ENCODE measurements at places on chromosomes 11 and 22.

GRCh38 chr11:112516261-112516660 is 255.6 kb upstream of the PLET1 start:
- DNase-seq: no peak

DNA sequence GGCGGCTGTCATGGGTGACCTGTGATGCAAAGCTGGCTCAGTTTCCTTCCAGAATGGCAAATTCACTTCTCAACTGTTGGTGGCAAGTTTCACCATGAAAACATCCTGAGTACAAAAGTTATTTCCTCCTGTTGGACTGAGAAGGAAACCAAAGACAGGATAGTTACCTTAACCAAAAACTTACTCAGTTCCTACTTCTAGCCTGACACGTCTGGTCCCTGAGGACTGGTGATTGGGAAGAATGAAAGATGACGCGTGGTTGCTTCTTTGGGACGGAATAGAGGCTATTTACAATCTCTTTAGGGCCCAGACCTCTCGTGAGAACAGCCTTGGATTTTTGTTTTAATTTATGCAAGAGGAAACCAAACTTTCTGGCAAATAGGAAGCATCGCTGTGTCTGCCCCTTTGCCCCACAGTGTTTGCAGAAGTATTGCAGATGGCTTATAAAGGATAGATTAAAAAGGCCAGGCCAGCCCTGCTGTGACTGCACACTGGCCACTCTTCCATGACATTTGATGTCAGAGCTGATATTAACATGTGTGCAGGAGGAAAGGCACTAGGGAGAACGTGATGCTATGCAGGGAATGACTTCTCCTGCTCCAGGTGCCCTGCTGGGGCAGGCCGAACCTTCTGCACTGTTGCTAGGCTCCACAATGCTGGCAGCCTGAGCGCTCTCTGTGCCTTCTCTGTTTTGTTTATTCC is 7.6 kb downstream of the VPS26B start:
- no peak for DNase-seq

DNA sequence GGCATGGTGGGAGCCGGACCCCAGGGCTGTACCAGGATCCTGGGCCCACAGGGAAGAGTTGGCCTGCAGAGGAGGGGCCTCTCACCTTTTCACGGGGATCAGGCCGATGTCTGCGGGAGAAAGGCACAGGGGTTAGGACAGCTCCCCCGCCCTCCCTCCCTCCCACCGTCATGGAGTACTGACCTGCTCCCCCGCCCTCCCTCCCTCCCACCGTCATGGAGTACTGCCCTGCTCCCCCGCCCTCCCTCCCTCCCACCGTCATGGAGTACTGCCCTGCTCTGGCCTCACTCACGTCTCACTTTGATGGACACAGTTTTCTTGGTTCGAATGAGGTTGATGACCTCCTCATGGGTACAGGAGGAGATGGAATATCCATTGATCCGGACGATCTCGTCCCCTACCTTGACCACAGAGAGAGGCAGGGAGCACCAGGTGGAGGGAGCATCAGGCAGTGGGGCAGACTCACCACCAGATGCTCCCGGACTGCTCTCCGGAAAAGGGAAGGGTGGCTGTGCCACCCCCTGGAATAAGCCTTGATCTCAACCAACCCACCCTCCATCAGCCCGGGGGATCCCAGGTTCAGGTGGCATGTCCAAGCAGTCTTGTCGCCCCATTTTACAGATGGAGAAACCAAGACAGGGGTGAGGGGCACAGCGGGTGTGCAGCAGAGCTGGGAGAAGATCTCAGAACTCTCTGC is 17.1 kb downstream of the USH1C start:
- DNase-seq: no peak

GRCh38 chr22:29690476-29690875 is 29.3 kb upstream of the CABP7 start:
- no peak for DNase-seq

DNA sequence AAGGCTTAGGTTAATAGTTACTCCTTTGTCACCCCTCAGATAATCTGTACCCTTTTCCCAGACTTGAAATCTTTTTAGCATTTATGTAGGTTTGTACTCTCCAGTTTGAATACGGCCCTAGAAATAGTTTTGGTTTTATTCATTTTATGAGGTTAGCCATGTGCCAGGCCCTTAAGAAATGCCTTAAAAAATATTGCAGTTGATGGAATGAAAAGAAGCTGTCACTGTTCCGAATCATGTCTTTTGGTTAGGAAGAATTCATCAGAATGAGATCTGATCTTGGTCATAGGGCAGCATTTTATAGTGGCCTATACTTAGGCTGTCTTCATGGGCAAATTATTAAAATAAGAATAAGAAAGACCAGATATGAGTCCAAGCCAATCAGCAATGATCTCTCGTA is 14.8 kb upstream of the PRSS23 start:
- no peak for DNase-seq

- no peak for DNase-seq
Measured at GRCh38 chr11:12762696-12763324, 88.6 kb downstream of the TEAD1 start.

- no peak for DNase-seq
Measured at GRCh38 chr11:120169981-120170698, 32.2 kb upstream of the TRIM29 start.

- no peak for DNase-seq
Measured at GRCh38 chr11:104791896-104792295, 106.4 kb downstream of the CASP12 start.

GRCh38 chr11:69369945-69370344 is 76.0 kb downstream of the MYEOV start:
- DNase-seq: no peak

GRCh38 chr22:36771356-36772063 is 4.4 kb downstream of the IFT27 start:
- DNase-seq: no peak

DNA sequence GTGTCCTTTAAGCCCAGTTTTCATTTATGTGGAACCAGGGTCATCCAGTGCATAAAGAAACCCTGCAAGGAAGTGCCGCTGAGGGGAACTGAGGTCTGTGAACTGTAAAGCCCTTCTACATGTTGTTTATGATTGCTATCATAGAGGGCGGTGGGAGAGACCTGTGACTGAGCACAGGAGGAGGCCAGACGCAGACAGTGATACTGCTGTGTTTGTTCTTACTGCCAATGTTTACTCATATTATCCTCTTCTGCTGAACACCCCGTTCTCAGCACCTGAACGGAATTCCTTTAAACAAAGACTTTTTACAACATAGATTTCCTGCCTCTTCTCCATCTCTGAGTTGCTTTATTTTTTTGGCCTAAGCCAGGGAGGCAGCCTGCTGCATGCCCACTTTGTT is 967 bp upstream of the GALNT18 start:
- no peak for DNase-seq

DNA sequence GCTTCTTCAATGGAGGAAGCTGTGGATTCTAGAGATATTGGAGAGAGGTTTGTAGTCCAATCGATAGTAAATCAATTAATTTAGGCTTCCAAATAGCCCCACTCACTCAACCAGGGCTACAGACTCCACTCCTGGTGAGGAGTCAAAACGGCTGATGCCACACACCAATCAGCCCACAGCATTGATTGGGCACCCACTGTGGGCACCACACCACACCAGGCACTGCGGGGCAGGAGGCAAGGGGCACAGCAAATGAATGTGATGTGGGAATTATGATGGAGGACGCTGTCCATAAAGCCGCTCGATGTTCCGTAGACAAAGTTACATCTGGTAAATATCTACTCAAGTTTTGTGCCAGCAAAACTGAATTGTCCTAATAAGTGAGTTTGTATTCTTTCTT is 547.3 kb upstream of the CADM1 start:
- DNase-seq: no peak

DNA sequence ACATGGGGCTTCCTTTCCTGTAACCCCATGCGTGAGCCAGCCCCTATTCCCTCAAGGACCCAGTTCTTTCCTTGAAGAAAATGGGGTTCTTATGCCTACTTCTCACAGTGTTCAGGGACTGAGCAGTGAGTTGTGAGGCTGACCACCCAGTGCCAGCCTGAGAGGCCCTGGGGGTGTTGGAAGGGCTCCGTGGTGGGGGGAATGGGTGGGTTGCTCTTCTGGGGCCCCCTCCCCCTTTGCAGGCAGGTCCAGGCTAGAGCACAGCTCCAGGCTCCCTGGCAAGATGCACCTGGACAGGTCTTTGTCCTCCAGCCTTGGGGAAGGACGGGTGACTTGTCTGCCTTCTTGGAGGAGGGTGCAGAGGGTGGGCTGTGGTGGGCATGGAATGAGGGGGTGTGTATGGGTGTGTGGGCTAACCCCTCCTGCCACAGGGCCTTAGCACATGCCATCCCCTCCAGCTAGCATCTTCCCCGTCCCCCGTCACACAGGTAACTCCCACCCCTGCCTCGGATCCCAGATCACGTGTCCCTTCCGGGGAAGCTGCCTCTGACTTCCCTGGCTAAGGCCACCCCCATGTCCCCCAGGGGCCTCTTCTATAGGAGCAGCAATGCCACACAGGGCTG is 64.6 kb downstream of the MYEOV start:
- no peak for DNase-seq

DNA sequence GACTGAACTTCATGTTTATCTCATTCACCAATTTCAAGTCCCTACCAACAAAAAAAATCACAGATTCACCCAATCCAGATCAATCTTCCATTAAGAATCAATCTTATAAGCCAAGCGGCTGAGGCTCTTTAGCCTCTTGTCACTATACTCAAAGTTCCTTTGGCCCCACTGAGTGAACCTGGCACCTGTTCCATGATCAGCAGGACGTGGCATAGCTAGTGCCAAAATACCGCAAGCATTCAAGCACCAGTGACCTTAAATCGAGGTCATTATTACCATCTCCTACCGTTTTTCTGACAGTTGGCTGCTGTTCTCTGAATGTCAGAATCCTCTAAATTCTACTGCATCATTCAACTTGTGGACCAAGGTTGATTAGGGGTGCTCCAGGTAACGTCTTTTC is 141.2 kb downstream of the CADM1 start:
- no peak for DNase-seq

DNA sequence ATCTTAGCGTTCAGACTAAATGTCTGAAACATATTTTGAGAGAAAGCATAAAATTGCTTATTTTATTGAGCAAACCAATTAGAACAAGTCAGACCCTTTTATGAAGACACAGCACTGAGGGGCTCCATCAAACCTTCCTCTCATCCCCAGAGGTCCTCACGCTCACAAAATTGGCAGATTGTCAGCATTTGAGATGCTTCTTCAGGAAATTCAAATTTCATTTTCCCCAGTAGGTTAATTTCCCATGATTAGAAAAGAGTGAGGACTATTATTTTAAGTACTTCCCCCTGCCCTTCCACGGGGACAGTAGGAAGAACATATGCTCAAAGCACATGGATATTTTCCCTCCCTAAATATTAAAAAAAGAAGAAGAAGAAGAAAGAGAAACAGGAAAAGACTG is 851.8 kb downstream of the BRD1 start:
- DNase-seq: no peak

DNA sequence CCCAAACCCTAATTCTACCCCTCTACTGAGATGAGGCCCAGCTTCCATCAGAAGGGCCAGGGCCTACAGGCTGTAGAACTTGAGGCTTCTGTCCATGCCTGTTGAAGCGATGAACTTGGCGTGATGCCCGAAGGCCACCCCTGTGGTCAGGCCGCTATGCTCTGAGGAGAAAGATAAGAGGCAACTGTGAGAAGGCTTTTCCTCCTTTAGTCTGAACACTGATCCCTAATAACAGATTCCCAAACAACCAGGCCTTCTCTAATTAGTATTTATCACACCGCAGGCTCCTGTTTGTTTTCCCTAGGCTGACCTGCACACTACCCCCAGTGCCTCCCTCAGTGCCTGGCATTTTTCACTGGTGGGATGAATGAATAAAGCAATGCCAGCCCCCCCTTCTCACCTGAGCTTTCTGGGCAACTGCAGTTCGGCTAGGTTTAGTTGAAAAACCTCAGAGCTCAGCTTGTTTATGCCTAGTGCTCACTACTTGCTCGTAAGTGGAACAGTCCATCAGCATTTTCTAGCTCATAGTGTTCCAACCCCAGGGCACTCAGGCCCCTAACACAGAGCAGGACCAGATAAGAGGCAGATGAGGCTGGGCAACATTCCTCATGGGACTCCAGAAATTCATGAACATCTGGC is 15.2 kb downstream of the PRPF19 start:
- no peak for DNase-seq

- no peak for DNase-seq
Measured at GRCh38 chr11:116712428-116712827, 60.4 kb downstream of the BUD13 start.

GRCh38 chr22:47198801-47199251 is 436.4 kb downstream of the TBC1D22A start:
- DNase-seq: no peak

DNA sequence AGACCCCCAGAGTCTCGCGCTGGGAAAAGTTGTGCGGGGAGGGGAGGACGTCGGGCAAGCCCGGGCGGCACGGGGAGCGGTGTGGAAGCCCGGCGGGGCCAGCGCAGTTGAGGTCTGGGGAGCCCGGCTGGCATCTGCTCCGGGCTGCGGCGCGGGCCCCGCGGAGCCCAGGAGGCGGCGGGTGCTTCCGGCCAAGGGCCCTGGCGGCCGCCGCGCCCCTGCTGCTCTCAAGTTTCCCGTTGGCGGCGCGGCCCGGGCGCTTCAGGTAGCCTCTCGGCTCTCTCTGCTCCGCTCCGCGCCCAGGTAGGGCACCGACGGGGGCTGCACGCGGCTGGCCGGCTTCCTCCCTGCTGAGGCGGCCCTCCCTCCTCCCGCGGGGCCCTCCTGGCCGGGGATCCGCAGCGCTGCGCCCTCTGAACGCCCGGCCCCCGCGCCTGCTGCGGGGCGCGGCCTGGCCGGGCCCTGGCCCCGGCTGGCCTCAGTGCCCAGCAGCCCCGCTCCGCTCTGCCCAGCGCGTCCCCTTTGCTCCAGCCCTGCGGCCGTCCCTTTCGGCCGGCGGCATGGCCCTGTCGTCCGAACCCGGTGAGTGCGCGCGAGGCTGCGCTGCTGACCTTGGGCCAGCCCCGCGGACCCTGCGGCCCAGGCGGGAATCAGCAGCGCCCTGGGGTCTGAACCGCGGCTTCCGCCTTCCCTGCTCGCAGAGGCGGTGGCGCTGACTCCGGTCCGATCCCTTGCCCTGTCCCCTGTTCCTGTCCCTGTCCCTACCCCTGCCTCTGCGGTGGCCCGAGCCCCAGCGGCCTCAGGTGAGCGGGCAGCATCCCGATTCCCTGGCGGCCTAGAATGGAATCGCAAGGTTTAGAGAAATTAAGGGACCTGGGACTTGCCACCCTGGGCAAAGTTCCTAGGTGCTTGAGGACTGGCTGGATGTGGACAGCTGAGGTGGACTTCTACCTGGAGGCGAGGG is 4.3 kb upstream of the AMPD3 start:
- DNase-seq: no peak

- no peak for DNase-seq
Measured at GRCh38 chr11:134376150-134376921, 35.7 kb downstream of the B3GAT1 start.

DNA sequence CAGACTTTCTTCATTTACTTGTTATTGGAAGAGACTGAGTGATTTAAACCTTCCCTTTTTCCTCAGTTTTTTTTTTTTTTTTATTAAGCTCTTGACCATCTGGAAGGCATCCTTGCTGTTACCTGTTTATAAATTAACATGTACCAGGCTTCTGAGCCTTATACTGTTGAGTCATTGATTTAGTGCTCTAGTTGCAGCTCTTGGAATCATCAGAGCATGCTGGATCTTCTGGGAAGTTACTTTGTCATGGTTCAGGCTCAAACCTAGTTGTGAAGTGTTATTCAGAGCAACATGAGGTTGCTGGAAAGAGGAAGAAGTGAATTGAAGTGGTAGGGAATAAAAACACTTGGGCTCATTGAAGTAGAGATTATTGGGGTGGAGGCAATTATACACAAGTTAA is 6.3 kb downstream of the ZDHHC5 start:
- DNase-seq: no peak
